ENCODE measurements at places on chromosomes 6 and 20.
A peak's percentile ranks its signal among the peaks of the same experiment; 100 is the strongest.

DNA sequence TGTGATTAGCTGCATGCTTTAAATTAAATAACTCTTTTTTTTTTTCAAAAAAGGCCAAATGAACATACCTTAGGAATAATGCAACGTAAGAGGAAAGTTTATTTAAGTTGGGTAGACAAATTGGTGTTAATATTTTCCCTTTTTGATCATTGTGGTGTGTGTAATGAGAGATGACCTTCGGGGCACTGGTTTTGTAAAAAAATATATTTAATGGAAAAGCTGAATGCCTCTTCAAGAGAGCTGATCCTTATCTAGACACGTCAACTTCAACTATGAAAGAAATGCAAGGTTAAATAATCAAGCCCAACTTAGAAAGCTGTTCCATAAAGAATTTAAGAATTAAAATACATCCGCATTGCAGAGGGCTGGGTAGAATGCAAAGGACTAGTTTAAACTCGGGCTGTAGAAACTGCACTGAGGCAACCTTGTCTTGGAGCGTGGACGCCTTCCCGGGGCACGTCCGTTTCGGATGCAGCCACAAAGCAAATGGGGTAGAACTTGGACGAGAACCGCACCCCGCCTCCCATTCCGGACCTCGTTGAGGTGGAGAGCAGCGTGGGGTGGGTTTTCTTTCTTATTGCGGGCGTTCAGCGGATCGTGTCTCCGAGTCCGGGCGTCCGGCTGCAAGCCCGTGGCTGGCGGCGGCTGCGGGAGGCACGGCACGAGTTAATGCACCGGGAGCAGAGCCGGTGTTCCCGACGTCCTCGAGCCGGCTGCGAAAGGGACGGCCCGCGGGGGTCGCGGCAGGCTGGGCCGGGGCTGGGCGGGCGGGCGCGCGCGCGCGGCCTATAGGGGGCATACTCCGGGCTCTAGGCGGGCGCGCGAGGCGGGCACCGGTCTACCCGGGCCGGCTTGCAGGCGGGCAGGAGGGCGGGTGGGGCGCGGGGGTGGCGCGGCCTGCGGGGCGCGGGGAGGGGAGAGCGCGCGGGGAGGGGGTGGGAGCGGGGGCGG lies 1.9 kb downstream of the JARID2 start:
- peak; percentile 40 for DNase-seq

GRCh38 chr6:40164345-40164755 lies 230.1 kb upstream of the MOCS1 start:
- no peak for DNase-seq

DNA sequence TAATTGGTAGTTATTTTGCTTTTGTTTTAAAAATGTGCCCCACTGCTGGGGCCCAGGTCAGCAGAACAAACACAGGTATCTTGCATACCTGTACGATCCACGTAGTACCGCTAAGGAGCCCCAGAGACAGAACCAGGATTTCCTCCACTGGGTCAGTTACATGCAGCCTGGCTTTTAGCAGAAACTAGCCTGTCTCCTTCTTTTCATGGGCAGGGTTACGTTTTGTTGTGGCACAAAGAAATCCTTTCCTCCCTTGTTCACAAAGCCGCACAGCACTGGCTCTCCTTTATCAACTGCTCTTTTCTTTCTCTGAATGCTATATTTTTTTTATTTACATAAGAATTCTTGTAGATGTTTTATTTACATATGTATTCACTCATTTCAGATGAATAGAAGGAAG lies 190.3 kb upstream of the POU3F2 start:
- no peak for DNase-seq

DNA sequence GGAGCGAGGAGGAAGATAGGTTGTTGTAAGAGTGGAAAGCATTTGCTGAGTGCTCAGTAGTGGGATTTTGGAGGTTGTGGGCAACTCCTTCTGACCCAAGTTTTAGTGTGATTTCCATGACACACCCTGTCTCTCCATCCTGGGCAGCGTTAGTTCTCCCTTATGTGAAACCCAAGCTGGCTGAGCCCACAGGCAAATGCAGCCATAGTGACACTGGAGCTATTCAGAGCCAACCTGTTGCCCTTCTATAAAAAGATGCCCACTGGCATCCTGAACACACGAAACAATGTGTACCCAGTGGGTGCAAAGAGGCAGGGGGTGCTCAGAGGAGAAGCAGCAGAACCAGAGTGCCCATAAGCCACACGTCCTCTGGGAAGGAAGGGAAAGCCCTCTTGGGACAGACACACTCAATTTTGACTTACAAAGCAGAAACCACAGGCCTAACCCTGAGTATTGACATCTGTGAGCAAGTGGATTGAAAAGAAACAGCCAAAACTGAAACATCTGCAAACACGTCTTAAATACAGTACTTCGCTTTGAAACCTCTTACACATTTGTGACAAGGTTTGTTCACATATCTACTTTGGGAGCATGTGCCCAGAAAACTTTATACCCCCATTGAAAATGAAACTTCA lies 54.6 kb downstream of the BPIFB1 start:
- DNase-seq = no peak

DNA sequence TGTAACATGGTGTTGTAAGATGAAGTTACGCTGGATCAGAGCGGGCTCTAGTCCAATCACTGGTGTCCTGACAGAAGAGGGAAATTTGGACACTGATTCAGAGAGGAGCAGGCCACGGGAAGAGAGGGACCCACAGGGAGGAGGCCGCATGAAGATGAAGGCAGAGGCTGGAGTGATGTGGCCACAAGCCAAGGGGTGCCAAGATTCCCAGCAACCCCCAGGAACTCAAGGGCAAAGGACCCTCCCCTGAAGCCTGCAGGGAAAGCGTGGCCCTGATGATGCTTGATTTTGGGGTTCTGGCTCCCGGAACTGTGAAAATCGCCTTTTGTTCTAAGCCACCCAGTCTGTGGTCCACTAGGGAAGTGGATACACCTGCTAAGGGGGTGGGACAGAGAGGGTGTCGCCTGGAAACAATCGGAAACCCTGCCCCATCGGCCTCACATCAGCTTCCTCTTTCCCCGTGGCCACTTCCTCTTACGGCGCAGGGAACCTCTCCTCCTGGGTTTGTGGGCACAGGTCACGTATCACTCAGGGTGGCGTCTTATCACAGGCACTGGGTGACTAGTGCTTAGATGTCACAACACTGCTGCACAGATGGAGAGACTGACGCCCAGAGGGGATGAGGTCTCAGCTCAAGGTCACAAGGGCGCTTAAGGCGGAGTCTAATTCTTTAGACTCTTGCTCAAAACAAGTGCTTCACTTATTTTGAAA lies 58.0 kb downstream of the SULF2 start:
- DNase-seq = peak; percentile 28

GRCh38 chr6:123352279-123352678 lies 284.5 kb downstream of the TRDN start:
- DNase-seq = no peak

DNA sequence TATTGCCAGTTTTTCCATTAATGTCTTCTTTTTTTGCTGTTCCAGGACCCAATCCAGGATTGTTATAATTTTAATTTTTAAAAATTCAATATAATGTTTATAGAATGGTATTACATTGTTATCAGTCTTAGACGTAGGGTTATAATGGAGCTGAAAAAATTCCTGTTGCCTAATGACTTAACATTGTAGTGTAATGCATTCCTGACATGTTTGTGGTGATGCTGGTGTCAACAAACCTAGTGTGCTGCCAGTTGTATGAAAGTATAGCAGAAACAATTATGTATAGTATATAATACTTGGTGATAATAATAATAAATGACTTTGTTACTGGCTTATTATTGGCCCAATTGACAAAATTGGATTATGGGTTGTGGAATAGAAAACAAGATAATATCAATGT lies 30.4 kb downstream of the KIZ start:
- DNase-seq = no peak

- DNase-seq = no peak
These were observed 67.2 kb upstream of the DEFB112 start for GRCh38 chr6:50116797-50117542.

GRCh38 chr6:26472549-26473290 lies 15.0 kb downstream of the BTN2A1 start:
- no peak for DNase-seq

DNA sequence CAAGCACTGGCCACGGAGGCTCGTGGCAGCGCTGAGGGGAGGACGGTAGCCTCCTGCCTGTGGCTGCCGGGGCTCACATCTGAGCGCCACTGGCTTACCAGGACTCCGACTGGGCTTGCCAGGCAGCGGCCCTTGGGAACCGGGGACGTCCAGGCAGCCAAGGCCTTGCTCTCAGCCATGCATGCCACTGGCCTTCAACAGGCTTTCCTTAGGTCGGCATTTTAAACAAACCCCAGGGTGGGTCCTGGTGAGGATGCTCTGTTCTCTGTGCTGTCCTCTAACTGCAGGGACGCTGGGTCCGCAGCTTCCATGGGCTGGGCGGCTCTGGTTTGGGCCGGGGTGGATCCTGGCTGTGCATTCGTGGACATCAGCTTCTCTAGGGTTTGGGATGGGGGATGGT lies 59.1 kb upstream of the BHLHE23 start:
- DNase-seq = no peak

DNA sequence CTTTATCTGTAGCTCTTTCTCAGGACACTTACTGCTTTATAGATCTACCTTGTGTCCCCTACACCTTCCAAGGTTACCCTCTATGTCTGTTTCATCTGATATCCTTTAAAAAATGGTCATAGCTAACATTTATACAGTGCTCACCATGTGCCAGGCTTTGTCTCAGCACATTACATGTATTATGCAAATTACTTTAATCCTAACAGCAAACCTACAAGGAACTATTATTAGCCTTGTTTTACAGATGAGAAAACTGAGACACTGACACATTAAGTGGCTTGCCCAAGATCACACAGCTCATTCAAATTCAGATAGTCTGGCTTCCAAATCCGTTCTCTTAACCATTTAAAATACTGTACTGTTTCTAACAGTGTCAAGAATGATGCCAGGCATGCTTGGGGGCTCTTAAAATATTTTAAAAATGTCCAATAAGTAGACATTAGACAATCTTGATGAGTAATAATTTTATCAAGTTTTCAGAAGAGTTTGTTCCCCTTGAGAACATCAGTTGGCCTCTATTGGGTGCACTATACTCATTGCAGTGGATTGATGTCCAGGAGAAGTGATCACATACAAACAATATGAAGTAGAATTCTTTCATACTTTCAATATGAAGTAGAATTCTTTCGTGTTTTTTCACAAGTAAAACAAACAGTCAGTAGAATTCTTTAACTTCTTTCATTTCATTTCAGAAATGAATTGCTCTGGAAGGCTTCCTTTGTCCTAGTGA lies 69.6 kb downstream of the DNAH8 start:
- no peak for DNase-seq

DNA sequence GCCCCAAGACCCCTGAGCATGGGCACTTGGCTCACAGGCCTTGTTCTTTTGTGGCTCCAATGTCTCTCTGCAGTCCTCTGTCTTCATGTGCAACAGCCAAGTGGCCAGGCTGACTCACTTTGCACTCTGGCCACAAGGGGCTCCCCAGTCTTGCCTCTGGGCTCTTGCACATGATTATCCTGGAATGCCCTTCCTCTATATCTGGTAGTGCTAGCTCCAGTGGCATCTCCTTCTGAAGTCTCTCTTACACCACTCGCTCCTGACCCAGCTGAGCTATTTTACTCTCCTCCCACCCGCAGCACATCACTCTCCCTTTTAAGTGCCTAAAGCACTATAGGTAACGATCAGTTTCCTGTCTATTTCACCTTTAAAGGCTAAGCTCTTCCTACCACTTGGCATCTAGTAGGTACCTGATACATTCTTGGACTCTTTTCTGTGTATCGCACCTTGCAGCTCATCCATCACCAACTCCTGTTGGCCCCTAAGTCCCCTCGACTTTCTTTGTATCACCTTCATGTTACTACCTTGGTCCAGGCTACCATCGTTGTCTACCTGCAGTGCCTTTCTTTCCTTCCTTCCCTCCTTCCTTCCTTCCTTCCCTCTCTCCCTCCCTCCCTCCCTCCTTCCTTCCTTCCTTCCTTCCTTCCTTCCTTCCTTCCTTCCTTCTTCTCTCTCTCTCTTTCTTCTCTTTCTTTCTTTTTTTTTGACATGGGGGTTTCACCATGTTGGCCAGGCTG lies 211.9 kb upstream of the RNF24 start:
- DNase-seq = no peak
